ENCODE measurements at places on chromosomes 13 and 19.

DNA sequence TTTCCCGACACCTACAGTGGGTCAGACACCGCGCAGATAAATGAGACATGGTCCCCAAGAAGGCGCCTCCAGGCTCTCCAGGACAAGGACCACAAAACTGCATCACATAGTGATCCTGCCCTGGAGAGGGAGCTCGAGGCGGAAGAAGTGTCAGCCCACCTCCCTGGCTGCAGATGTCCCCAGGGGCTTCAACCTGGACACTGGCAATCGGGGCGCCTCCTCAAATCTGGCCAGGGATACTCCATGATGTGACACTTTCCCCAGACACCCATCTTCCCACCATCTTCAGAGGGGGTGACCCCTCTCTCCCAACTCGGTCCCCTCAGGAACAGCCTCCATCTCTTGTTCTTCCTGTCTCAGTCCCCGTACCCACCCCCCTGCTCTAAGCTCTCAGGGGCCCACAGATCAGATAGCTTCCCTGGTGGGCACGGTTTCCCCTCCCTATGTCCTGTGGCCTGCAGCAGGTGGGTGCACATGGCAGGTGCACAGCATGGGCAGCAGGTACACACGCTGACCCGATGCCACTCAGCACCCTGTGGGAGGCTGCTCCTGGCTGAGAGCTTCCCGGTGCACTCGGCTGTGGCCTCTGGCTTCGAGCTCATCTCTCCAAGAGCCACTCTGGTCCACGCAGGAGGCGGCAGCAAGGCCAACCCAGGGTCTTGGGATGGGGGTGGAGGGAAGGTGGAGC is 61.2 kb downstream of the PEPD start:
- no peak for DNase-seq

- DNase-seq = no peak
Observed at GRCh38 chr19:28299649-28300048, 913.3 kb downstream of the UQCRFS1 start.

- no peak for DNase-seq
Observed at GRCh38 chr13:44153496-44153895, 220.1 kb upstream of the SERP2 start.

DNA sequence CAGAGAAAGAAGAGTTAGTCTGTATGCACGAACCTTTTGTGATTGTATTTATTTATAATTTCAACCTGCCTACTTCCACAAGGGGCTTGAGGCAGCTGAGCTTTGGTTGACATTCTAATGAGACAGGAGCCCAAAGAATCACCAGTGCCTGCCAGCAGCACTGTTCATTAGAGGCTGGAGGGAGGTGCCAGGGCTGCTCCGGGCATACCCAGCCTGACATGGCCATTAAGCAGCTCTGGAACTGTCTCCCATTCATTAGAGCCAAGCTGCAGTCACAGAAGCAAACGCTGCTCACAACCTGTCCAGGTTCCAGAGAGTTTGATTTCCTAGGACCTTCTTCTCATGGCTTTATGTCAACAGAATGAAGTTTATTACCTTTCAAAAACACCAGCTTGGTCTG is 425.5 kb downstream of the RFC3 start:
- no peak for DNase-seq

DNA sequence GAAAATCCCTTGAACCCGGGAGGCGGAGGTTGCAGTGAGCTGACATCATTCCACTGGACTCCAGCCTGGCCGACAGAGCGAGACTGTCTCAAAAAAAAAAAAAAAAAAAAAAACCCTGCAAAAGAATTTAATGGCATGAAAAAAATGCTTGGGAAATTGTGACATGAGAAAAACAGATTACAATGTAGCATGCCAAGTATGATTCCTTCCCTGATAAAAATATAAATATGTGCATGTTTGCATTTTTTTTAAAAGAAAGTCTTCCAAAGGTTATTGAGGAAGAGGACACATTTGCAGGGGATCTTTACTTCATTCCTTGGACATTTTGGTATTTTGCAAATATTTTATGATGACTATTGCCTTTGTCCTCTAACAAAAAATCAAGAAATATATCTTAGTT is 14.5 kb upstream of the ZBTB32 start:
- no peak for DNase-seq

DNA sequence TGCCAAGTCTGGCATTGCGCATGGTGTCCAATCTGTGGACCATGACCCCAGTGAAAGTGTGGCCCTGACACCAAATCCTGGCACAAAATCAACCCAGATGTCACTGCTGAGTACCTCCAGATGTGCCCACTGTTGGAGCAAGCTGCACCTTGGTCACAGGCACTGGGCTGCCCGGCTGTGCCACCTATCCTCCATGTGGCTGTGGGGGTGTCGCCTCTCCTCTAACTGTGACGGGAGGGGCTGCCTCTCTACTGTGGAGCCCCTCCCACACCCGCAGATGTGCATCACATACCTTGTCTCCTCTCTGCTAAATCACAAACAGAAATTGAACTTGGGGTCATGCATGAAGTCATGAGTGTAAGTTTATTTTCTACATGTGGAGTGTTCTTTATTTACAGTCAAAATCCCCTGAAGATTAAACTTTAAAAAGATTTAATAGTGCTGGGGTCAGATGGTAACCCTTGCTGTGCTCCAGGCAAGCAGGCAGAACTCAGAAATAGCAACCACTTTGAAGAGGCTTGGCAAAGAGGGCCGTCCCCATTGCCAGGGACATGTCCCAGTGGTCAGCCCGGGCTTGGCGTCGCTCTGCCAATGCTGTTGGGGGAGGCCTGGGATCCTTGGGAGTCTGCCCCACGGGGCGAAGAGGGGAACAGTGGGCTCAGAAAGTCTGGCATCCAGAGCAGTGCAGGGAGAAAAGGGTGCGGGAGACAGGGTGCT is 46.4 kb upstream of the ZNF536 start:
- DNase-seq = no peak

- DNase-seq = no peak
Observed at GRCh38 chr19:29487432-29487831, 38.4 kb upstream of the VSTM2B start.

- no peak for DNase-seq
Observed at GRCh38 chr19:33075519-33075918, 5.5 kb upstream of the GPATCH1 start.

DNA sequence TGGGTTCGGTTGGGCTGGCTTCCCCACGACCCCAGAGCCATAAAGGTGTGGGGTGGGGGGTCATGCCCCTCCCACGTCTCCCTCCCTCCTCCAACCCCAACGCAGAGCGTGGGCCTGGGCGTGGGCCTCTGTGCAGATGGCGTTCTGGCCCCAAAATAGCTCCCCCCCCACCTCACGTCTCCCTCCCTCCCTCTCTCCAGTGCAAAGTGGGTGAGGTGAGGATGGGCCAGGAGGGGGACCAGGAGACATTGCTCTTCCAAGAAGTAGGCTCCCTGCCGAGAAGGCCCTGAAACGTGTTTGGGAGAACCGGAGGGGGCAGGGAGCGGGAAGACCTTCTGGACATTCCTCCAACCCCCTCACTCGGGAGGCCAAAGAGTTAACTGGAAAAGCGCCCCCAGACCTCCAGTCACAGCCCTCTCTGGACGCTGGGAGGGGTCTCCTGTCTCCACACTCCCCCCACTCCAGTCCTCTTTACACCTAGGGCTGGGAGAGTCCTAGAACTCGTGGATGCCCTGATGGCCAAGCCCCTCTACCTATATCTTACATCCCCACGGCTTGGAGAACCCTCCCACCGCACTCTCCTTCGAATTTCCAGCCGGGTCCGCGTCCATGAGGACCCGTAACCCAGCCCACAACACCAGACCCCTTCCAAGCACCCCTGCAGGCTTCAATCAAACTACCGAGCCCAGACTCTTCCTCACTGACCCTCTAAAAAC is 855 bp downstream of the UNC13A start:
- DNase-seq = no peak
